T-helper 1 cell treated with Interleukin-12 subunit alpha and Interleukin-12 subunit beta and Interleukin-4 antibody, amounts not matched to agents 30 ng/mL and 1 ng/mL, for 36 hours (primary cell): ENCODE measurements at places on chromosomes 16 and 17. TPM values are rescaled to one million over a fixed set of nuclear protein-coding genes. Genes with fewer than 3 reads are reported as not detected.

Gene OR4D1
- 0.47 and 0.66 TPM in 2 replicates for total RNA-seq

Gene KRT36
- total RNA-seq: not detected in 2 replicates

Gene KRTAP4-9
- total RNA-seq: not detected in 2 replicates

Gene EPX
- total RNA-seq: not detected in 2 replicates

Gene LPCAT2
- 1.3 and 2.7 TPM in 2 replicates for total RNA-seq

Gene MPP3
- total RNA-seq: not detected in 2 replicates

Gene CCL4
- 101 and 115 TPM in 2 replicates for total RNA-seq

Gene PSMD11
- 133 and 145 TPM in 2 replicates for total RNA-seq

Gene SDK2
- 3.9 and 4.0 TPM in 2 replicates for total RNA-seq

Gene PRRT2
- total RNA-seq: 0.61 and 0.91 TPM in 2 replicates

Gene ADCY9
- total RNA-seq: 10.2 and 13.6 TPM in 2 replicates

Gene KRTAP4-3
- total RNA-seq: not detected in 2 replicates

Gene CRHR1
- not detected in 2 replicates for total RNA-seq

Gene CACNA1G
- not detected in 2 replicates for total RNA-seq

Gene PIRT
- not detected in 2 replicates for total RNA-seq

Gene C16orf86
- 1.9 and 3.2 TPM in 2 replicates for total RNA-seq

Gene USP31
- 7.0 and 7.7 TPM in 2 replicates for total RNA-seq

Gene MYOCD
- not detected in 2 replicates for total RNA-seq

Gene BHLHA9
- not detected in 2 replicates for total RNA-seq

Gene GNG13
- total RNA-seq: not detected in 2 replicates

Gene ASGR1
- 1.5 and 2.5 TPM in 2 replicates for total RNA-seq

Gene ASB16
- 0.56 TPM in 1 of 2 replicates, not detected in the other for total RNA-seq

Gene SALL1
- not detected in 2 replicates for total RNA-seq

Gene TEX14
- 0.44 TPM in 2 replicates for total RNA-seq

Gene EEF2KMT
- total RNA-seq: 10.0 and 12.1 TPM in 2 replicates

Gene DNAH3
- total RNA-seq: 0.10 TPM in 1 of 2 replicates, not detected in the other

Gene C17orf67
- total RNA-seq: 2.4 and 3.0 TPM in 2 replicates

Gene CASKIN2
- total RNA-seq: 0.74 and 0.76 TPM in 2 replicates

Gene PITPNM3
- total RNA-seq: 0.83 and 1.0 TPM in 2 replicates

Gene RTN4RL1
- 1.5 and 1.6 TPM in 2 replicates for total RNA-seq

Gene NRN1L
- total RNA-seq: 0.59 TPM in 1 of 2 replicates, not detected in the other

Gene IGSF6
- 0.12 and 0.15 TPM in 2 replicates for total RNA-seq

Gene SLFN14
- total RNA-seq: 0.10 TPM in 1 of 2 replicates, not detected in the other

Gene RUNDC3A
- 0.56 and 0.64 TPM in 2 replicates for total RNA-seq

Gene KRT23
- not detected in 2 replicates for total RNA-seq

Gene TGFB1I1
- total RNA-seq: 0.56 and 0.78 TPM in 2 replicates

Gene PDIA2
- total RNA-seq: not detected in 2 replicates

Gene USP43
- total RNA-seq: 0.12 and 0.17 TPM in 2 replicates

Gene MLLT6
- 303 and 305 TPM in 2 replicates for total RNA-seq

Gene PRSS33
- total RNA-seq: not detected in 2 replicates

Gene RNF157
- total RNA-seq: 104 and 107 TPM in 2 replicates

Gene CCL8
- total RNA-seq: not detected in 2 replicates

Gene SAMD14
- 2.0 and 2.7 TPM in 2 replicates for total RNA-seq

Gene EMP2
- total RNA-seq: not detected in 2 replicates

Gene KRTAP9-1
- not detected in 2 replicates for total RNA-seq

Gene UNC13D
- total RNA-seq: 203 and 219 TPM in 2 replicates

Gene TPSD1
- not detected in 2 replicates for total RNA-seq

Gene NXN
- 0.20 and 0.34 TPM in 2 replicates for total RNA-seq

Gene SLC46A1
- 2.3 and 2.9 TPM in 2 replicates for total RNA-seq
